ENCODE measurements at places on chromosomes 16 and 17.

DNA sequence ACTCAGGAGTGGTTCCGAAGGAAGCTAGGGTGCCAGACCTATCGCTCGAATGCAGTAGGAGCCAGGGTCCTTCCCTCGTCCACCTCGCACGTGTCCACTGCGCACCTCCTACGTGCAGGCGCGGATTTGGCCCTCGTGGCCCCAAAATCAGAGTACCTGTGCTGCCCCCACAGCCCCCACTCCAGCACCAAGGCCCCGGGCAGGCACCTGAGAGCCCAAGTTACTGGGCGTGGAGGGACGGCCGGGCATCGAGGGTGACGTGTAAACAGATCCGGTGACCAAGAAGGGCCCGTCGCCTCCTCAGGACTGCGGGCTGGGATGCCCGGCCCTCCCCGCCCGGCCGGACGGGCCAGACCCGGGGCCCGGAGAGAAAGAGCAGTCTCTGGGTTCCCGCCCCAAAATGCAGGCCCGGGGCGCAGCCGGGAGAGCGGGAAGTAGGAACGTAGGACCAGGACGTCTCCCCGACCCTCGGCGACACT is 492 bp downstream of the SLC25A39 start:
- no peak for DNase-seq

- DNase-seq: no peak
These were observed 69.4 kb downstream of the WSB1 start for GRCh38 chr17:27363326-27363725.

DNA sequence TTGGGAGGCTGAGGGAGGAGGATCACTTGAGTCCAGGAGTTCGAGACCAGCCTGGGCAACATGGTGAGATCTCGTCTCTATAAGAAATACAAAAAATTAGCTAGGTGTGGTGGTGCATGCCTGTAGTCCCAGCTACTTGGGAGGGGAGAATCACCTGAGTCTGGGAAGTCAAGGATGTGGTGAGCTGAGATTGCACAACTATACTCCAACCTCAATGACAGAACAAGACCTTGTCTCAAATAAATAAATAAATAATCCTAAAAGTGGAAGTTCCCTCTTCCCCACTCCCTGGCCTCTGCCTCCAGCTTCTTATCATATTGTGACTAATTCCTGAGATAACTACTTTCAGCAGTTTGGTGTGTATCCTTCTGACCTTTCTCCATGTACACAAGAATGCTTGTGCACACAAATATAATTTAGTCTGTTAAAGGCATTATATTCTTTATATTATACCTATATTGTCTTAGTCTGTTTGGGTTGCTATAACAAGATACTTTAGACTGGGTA is 23.5 kb upstream of the DNAJA2 start:
- no peak for DNase-seq

DNA sequence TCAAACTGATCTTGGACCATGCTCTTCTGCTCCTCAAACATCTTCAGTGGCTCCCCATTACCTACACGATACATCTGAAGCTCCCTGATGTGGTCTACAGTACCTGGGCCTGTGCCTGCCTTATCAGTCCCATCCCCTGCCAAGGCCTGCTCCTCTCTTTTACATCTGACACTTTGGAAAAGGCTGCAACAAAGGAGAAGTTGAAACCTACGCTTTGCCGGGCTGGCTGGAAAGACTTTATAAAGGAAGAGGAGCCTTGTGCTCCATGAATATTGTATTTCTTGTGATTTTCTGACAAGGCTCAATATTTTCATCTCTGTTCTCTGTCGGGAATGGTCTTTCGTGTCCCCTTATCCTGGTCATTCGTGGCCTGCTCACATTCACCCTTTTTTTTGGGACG is 132.5 kb downstream of the XYLT1 start:
- DNase-seq: no peak

- DNase-seq: no peak
These were observed 346.2 kb upstream of the TBX2 start for GRCh38 chr17:61053469-61053868.

DNA sequence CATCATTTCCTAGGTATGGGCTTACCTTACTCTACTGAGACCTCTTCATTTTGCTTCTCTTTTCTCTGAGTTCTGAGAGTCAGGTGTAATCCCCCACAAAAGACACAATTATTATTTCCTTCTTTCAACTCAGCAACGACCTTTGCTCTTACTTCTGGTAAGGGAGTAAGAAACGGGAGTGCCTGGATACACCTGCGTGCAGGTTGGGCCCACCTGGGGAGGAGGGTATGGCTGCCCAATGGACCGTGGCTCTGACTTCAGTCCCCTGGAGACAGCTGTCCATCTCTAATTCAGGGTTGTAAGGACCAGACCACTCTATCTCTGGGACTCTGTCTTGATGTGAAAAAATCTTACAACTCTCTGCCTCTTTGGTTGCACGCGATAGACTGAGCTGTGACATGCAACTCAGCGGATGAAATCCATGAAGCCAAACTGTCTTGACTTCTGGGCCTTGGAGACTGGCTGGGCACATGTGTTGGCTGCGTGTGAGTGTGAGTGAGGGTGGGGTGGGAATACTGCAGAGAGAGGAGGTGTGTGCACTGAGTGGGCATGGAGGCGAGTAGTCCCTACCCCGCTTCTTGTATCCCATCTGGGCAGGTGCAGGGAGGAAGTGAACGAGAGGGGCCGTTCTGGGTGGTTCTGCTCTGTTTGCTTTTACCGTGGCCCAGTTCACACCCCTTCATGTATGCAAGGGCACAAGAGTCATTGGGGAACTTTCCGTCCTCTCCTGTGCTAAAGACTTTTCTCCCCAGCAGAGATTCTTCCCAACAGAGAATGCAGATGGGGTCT is 1.2 kb downstream of the TMEM238L start:
- DNase-seq: no peak

All from activated naive CD4-positive, alpha-beta T cell treated with anti-CD3 and anti-CD28 coated beads, Interleukin-2, amount 10 ng/mL, durations not matched to agents 7 days and 5 days (primary cell).